ENCODE measurements at places on chromosomes 12 and 14. TPM values are rescaled to one million over a fixed set of nuclear protein-coding genes. Genes with fewer than 3 reads are reported as not detected.

Gene SERPINA12
- total RNA-seq, result not detected

Gene EML5
- total RNA-seq, result 0.81 TPM

- no peak for DNase-seq
These were observed 177.4 kb upstream of the HIF1A start for GRCh38 chr14:61517911-61518384.

Gene MYH6
- 0.13 TPM for total RNA-seq

- DNase-seq, result no peak
These were observed 90.9 kb downstream of the MED13L start for GRCh38 chr12:116186482-116187150.

- no peak for DNase-seq
These were observed 115.8 kb downstream of the SLC25A47 start for GRCh38 chr14:100438678-100439592.

DNA sequence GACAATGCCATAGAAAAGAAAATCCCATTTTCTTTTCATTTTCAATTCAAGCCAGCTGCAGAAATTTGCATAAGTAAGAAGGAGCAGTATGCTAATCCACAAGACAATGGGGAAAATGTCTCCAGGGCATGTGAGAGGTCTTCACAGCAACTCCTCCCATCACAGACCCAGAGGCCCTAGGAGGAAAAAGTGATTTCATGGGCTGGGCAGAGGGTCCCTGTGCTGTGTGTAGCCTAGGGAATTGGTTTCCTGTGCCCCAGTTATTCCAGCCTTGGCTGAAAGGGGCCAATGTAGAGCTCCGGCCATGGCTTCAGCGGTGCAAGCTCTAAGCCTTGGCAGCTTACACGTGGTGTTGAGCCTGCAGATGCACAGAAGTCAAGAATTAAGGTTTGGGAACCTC is 211.4 kb downstream of the CCDC59 start:
- DNase-seq, result peak; percentile 46

GRCh38 chr14:51939755-51940301 is 49.5 kb upstream of the RTRAF start:
- no peak for DNase-seq

- no peak for DNase-seq
These were observed 93.0 kb upstream of the TMPO start for GRCh38 chr12:98422359-98422758.

GRCh38 chr12:99957866-99958466 is 26.8 kb downstream of the ANKS1B start:
- DNase-seq, result no peak

- DNase-seq, result no peak
These were observed 264.0 kb downstream of the FUT8 start for GRCh38 chr14:65676361-65677014.

GRCh38 chr12:3081886-3082285 is 4.7 kb downstream of the TSPAN9 start:
- DNase-seq, result no peak

Gene SAMD4A
- 9.9 TPM for total RNA-seq

Gene SMCO2
- total RNA-seq, result 0.20 TPM

DNA sequence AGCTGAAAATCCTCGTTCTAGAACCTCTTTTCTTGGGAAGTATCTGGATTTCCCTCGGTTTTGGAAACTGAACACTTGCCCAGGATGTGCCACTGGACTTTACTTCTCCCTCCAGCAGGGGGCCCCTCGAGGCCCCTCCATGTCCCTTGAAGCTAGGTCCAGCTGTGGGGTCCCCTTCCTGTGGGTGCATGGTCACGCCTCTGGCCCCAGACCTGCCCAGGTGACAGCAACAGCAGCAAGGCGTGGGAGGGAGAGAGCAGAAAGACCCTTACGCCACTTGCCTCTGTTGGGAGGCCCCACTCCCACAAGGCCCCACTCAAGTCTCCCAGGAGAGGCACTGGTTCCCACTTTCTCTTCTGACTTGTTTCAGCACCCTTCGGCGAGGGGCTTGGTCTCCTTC is 3.1 kb downstream of the SLC25A29 start:
- no peak for DNase-seq

Gene TAS2R20
- total RNA-seq, result 1.3 TPM

- DNase-seq, result peak; percentile 77
These were observed 15.1 kb downstream of the AVIL start for GRCh38 chr12:57803319-57803893.

DNA sequence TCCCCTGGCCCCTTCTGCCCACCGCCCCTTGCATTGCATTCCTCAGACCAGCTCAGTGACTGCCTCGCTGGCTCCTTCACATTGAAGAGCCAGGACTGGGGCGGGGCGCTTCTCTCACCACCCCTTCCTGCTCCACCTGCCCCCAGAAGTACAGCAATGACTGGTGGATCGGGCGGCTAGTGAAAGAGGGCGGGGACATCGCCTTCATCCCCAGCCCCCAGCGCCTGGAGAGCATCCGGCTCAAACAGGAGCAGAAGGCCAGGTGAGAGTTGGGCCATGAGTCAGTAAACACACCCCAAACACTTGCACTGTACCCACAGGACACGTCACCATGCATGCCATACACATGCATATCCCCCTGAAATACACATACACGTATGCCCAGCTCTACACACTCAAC is 5.8 kb downstream of the CACNB3 start:
- DNase-seq, result peak; percentile 92

Gene KRT74
- total RNA-seq, result not detected

DNA sequence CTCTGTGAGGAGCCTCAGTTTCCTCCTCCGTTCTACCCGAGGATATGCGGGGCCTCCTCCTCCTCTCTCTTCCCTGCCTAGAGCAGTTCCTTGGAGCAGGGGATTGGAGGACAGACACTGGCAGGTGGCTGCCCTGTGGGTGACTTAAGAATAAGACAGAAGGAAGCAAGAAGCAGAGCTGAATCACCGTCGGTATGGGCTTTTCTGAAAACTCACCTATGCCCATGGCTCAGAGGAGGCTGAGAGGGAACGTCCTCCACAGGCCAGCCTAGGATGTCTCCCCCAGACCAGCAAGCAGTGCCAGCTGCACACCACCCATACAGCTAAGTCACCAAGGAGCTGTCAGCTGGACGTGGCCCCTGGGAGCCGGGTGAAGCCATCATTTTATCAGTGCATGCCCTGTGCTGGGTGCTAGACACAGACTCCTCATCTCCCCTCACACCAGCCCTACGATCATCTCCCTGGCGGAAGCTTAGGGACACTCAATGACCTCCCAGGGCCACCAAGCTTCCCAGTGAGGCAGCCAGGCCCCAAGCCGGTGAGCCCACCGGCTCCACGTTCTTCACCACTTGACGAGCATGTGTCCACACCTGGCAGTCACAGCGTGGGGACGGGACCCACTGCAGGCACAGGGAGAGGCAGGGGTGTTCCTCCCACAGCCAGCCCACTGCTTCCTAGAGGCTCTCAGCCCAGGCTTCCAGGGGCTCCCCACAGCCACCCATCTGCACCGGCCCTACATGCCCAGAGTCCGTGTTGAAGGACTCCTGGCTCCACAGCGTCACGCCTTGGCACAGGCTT is 21.4 kb downstream of the ITPK1 start:
- no peak for DNase-seq

Gene SIX6
- total RNA-seq, result not detected

DNA sequence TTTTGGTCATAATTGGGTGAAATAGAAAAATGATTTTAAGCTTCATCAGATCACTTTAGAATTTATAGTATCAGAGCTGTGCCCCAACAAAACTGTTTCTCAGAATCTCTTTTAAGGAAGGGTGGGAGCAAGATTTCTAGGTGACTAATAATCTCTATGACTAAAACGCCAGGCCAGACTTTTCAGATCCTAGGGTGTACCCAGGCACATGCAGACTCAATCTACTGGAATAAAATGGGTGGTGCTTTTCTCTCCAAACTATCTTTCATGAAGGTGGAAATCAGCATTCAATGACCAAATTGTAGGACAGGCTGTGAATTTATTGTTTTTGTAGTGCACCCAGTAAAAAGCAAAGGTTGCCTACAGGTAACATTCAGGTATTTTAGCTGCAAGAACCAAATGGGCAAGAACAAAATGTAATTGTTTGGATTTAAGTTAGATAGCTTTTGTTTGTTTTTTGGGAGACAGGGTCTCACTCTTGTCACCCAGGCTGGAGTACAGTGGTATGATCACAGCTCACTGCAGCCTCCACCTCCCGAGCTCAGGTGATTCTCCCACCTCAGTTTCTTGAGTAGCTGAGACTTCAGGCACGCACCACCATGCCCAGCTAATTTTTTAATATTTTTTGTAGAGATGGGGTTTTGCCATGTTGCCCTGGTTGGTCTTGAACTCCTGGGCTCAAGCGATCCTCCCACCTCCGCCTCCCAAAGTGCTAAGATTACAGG is 49.5 kb downstream of the PPP2R5C start:
- DNase-seq, result no peak

DNA sequence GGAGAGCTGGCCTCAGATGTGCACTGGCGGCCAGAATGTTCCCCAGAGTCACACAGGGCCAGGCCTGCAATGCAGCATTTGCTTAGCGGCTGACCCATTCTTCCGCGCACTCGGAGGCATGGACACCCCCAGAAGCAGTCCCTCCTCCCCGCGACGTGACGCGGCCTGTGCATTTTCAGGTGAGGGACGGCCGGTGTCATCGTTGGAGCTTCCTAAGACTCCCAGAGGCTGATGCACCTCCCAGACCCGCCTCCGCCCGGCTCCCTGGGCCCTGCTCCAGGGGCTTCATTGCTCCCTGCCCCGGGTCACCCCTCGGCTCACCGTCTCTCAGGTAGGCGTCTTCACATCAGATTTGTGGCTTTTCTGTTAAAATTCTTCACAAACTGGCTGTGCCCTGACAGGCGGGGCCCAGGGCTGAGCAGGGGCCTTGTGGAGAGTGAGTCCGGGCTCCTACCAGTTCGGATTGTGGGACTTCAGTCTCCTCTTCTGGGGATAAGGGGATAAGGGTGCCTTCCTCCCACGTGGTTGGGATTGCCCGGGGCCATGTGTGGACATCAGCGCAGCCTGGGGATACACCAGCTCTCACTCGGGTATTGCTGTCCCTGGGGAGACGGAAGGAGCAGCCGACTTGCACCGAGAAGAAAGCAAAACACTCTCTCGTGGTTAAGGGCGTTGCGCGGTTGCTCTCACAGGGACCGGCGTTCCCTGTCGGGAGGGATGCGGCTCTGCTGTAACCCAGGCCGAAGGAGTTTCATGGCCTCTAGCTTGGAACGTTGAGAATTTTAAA is 249.1 kb downstream of the ADGRD1 start:
- DNase-seq, result peak; percentile 26

DNA sequence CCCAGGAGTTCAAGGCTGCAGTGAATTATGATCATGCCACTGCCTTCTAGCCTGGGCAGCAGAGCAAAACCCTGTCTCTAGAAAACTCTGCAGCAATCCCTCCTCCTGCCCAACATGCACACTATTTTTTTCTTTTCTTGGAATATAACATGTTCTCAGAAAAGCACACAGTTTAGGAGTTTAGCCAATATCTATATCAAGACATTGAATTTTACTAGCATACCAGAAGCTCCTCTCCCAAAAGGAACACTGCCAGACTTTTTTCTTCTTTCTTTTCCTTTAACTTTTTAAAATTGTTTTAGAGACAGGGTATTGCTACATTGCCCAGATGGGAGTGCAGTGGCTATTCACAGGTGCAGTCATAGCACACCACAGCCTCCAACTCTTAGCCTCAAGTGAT is 107.1 kb upstream of the AEBP2 start:
- DNase-seq, result no peak

Gene SLC5A8
- 0.07 TPM for total RNA-seq

Gene RASSF8
- 40.6 TPM for total RNA-seq

DNA sequence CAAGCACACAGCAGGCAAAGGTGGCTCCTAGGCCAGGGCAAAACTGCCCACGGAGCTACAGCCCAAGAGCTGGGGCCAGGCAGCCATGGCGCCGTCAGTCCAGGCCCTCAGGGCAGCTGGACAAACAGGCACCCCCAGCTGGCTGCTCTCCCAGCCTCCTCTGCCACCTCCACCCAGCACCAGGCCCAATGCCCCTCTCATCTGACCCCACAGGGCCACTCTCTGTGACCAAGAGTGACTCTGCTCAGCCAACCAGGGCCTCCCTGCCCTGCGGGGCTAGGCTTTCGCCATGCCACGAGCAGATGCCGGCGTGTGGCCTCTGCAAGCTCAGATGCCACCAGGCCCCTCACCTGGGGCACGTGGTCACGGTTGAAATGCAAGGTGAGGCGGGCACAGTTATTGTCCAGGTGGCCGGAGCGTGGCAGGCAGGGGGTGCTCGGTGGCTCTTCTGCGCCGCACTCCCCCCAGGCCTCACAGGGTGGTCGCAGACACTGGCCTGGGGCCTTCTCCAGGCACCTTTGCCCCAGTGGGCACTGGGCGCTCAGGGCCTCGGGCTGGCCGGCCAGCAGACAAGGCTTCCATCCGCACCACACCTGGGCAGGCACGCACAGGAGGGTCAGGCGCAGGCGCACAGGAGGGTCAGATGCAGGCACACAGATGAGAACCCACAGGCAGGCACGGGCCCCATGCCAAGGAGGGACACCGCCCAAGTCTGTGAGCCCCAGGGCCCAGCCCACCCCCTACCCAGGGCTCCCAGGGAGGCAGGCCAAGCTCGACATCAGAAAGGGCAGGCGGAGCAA is 23.0 kb downstream of the JAG2 start:
- DNase-seq, result no peak

Gene NOPCHAP1
- 54.1 TPM for total RNA-seq

Gene LRRC43
- total RNA-seq, result 0.53 TPM

DNA sequence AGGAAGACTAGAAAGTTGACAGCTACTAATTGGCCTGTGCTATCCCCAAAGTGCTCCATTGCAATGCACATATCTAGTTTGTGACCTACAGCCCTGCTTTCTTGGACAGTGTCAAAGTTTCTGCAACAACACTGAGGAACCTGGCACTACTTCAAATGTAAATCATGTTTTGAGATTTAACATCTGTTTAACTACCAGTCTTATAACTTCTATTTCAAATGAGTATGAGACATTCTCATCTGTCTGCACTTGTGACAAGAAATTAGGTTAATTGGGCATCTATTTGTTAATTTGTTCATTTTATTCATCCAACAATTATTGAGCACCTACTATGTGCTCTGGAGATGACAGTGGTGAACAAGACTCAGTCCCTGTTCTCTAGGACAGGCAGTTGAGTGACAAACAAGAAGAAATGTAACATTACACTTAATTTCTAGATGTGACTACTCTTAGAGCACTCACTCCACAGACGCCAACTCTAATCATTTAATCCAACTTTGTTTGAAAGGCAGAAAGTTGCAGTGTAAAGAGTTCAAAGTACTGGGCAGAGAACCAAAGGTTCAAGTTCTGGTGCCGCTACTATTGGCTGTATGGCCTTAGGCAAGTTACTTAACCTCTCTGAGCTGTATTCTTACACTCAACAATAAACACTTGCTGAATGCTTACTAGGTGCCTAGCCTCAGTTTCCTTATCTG is 74.8 kb downstream of the HECTD4 start:
- no peak for DNase-seq

Gene INF2
- total RNA-seq, result 59.1 TPM

GRCh38 chr12:124837958-124838803 is 25.5 kb downstream of the SCARB1 start:
- DNase-seq, result no peak

Data from H9 (cell line).